CD4-positive, alpha-beta T cell treated with Interleukin-17A for 1 hour (primary cell): ENCODE measurements at places on chromosomes 16 and 17.

DNA sequence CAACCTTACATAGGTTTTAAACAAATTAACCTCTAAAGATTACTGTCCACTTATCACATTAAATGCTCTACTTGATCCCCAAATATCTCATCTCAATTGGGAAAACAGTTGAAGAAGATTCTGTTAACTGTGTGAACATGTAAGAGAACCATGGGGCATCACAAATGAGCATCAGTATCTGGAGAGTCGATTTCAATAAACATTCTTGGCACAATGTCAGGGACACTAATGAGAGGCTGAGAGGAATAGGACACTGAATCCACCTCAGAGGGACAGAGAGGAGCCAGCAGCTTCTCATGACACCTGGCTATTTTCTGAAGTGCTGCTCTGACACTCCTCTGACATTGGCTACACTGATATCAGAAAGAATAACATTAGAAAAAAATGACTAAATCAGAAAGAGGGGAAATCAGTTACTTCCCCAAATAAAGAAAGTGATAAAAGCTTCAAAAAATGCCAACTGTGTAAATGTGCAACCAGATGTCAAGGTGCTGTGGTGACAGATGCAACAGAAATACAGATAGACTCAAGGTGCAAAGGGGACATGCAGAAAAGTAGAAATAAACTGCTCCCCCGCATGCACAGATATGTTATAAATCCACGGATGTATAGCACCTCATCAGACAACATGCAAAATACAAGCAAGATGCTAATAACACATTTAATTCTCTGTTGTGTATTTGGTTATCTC, 67.4 kb downstream of the SNX11 start:
- DNase-seq = no peak

DNA sequence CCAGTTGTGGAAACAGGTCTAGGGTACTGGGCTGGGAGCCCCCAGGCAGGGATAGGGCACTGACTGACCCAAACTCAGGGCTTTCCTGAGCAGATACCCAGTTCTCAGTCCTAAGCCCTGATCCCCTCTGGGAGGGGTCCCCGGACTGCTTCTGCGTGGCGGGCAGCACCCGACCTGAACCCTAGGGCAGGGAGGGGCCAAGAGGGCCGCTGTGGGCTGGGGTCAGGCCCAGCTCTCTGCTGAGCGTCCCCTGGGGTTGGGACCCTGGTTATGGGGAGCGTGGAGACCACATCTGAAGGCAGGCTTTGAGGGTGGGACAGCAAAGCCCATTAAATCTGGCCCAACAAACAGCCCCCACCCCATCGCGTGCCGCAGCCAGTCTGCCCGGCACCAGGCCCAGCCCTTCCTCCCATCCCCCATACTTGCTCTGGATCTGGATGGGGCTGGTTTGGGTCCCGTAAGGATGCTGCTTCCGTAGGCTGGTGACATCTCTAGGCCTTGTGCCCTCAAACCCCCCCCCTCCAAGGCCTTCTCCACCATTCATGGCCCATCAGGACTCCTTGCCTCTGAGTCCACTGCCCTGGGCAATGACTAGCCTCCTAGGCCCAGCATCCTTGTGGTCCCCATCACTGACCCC, 691 bp upstream of the FAM83G start:
- DNase-seq = no peak

- no peak for DNase-seq
These were observed 8.0 kb upstream of the CCL1 start for GRCh38 chr17:34370997-34371395.

DNA sequence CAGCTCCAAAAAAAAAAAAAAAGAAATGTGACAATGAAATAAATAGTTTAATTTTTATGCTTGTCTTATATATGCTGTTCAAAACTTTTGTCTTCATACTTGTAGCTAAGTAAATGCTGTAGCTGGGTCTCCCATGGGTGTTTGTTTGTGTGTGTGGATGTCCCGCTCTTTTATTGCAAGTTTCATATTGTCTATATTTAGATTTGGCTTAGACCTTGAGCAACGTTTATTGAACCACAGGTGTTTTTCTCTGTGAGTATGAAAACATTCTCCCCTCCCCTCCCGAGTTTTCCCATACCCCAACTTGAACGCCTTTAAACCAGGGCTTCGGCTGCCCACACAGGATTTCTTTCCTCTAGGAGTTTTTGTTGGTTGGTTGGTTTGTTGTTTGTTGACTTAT, 45.2 kb downstream of the MFSD11 start:
- no peak for DNase-seq

- peak; percentile 48 for DNase-seq
These were observed 5.2 kb downstream of the EVI2B start for GRCh38 chr17:31308372-31309334.

- no peak for DNase-seq
These were observed 21.4 kb upstream of the MPRIP start for GRCh38 chr17:17020821-17021193.

DNA sequence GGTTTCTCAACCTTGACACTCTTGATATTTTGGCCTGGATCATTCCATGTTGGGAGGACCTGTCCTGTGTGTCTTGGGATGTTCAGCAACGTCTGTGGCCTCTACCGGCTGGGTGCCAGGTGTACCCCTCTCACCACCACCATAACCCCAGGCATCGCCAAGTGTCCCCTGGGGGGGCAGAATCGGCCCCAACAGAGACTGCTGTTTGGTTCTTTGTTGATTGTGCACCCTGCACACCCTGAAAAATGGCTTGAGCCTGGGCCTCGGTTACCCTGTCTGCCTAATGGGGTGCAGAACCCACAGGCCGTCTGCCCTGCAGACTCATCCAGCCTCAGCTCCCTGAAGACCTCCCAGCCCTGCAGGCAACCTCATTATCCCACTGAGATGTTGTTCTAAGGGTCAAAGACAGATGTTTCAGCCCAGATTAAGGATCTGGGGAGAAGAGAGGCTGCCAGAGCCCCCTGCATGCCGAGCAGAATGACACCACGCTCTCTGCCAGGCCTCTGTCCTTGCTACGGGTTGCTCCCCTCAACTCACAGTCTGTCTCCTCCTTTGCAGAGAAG, 9.2 kb downstream of the CACNG1 start:
- no peak for DNase-seq

DNA sequence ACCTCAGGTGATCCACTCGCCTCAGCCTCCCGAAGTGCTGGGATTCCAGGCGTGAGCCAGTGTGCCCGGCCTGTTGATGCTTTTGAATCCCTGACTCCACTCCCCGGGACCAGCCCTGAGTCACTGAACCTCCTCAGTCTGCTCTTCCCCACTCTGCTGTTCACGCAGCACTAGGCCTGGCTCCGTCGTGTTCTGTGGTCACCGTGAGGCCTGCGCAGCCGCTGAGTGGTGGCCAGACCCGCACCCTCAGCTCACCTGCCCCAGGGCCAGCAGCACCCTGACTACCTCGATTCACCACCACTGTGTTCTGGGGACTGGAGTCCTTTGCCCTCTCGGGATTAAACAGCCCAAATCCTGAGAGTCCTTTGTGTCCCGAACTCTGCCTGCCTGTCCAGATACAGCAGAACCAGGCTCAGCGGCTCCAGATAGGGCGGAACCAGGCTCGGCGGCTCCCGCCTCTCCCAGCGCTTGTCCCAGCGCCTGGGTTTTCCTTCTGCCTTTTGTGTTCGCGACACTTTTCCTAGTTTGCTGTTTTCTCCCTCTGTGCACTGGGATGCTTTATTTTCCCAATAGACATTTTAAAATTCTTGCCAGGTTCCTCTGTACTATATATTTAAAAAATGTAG, 58.6 kb upstream of the ENDOV start:
- DNase-seq = no peak

- no peak for DNase-seq
These were observed 26.5 kb downstream of the YPEL2 start for GRCh38 chr17:59357929-59358328.

- DNase-seq = peak; percentile 31
These were observed 5.0 kb downstream of the CAMKK1 start for GRCh38 chr17:3887804-3888203.

- DNase-seq = no peak
These were observed 6.3 kb downstream of the TBC1D16 start for GRCh38 chr17:80029258-80029974.

DNA sequence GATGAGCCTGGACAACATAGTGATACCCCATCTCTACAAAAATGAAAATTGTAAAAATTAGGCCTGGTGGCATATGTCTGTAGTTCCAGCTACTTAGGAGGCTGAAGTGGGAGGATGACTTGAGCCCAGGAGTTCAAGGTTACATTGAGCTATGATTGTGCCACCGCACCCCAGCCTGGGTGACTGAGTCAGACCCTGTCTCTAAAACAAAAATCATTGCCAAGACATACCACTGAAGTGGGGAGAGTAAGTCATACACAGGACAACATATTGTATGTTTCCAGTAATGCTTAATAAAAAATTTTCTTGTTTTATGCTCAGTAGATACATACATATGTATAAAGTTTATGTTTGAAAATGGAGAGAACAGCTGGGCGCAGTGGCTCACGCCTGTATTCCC, 39.2 kb downstream of the NDE1 start:
- no peak for DNase-seq

DNA sequence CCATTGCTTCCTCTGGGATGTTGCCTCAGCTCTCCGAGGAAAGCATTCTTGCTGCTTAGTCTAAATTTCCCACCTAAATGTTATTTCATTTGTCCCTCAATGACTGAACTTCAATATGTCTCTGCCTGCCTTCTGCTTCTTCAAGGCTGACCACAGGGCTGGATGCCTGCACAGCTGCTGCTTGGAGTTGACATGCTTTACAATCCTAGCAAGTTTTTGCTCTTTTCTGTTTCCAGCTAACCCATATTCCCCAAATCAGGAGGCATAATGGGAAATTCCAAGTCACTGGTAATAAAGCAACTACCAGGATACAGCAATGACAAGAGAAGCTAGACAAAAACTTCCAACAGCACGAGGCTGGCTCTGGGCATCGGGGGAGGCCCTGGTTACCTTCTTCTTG, 48.9 kb downstream of the GTF3C1 start:
- DNase-seq = no peak

GRCh38 chr16:77327717-77328116, 107.1 kb downstream of the ADAMTS18 start:
- DNase-seq = no peak

DNA sequence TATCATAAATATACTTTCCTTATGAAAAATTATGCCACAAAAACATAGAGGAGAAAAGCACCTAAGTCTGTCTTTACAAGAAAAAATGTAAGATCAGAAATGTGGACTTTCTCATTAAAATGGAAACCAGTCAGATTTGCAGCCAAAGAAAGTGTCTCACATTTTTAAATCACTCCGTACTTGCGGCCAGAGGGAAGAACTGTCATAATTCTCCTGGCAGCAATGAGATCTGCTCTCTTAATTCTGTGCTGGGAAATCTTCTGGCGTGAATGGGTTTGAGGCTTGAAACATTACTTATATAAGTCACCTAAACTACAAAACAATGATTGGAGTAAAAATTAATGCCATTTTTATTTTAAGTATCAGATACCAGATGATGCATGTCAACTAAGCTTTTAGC, 10.7 kb downstream of the C16orf95 start:
- no peak for DNase-seq

DNA sequence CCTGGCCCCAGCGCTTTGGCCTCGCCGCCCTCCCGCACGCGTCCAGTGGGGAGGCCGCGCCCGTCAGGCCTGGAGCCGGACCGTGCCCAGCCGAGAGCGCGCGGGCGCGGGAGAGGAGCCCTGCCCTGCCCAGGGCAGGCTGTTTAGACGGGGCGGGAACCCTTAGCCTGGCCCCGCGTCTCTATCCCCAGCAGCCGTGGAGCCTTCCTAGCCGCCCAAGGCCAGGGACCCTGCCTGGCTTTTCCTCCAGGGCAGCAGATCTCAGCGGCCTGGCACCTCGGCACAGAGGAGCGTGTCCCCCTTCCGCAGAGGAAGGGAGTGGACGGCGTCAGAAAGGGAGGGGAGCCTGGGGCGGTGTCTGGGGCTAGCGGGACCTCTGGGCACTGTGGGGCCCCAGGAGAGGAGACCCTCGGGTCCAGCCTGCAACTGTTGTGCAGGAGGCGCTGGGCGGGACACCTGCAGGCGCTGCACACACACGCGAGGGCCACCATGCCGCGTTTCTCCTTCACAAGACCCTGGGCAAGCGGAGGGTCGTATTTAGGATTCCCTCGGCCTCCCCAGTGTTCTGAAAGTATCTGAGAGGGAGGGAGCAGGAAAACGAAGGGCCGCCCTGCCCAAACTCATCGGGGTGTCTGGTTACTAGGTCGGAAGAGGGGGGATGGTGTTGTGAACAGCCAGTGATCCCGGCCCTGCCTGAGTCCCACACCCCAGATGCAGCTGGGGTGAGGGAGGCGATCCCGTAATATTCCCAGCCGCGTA, 2.3 kb upstream of the NPTX1 start:
- DNase-seq = no peak
